ENCODE measurements at places on chromosomes 1 and 21. TPM values are rescaled to one million over a fixed set of nuclear protein-coding genes. Genes with fewer than 3 reads are reported as not detected.

KCNQ4 gene
- total RNA-seq: 1.2 TPM

TPTE gene
- total RNA-seq: not detected

CNTN2 gene
- total RNA-seq: 23.4 TPM

CELA3B gene
- not detected for total RNA-seq

OR2T33 gene
- not detected for total RNA-seq

POFUT2 gene
- total RNA-seq: 7.4 TPM

TNFRSF8 gene
- total RNA-seq: not detected

HTR6 gene
- total RNA-seq: 0.25 TPM

LRRC53 gene
- under 0.01 TPM for total RNA-seq

VPS26C gene
- 41.1 TPM for total RNA-seq

PEAR1 gene
- 0.98 TPM for total RNA-seq

PLA2G2C gene
- total RNA-seq: not detected
